ENCODE measurements at places on chromosomes 3 and 15.

- no peak for DNase-seq
Measured at GRCh38 chr3:20394243-20394642, 208.2 kb upstream of the SGO1 start.

GRCh38 chr3:62188681-62189375 lies 184.5 kb downstream of the FEZF2 start:
- DNase-seq, result no peak

GRCh38 chr3:24416224-24416623 lies 78.4 kb downstream of the THRB start:
- DNase-seq, result no peak

GRCh38 chr3:78277801-78278200 lies 1237.9 kb downstream of the ROBO2 start:
- no peak for DNase-seq

GRCh38 chr3:12186515-12187286 lies 28.0 kb upstream of the TIMP4 start:
- DNase-seq, result no peak

- DNase-seq, result no peak
Measured at GRCh38 chr3:134852893-134853351, 57.9 kb downstream of the EPHB1 start.

GRCh38 chr15:51448622-51449399 lies 107.4 kb downstream of the GLDN start:
- DNase-seq, result no peak

- no peak for DNase-seq
Measured at GRCh38 chr3:11297126-11297525, 24.9 kb downstream of the ATG7 start.

DNA sequence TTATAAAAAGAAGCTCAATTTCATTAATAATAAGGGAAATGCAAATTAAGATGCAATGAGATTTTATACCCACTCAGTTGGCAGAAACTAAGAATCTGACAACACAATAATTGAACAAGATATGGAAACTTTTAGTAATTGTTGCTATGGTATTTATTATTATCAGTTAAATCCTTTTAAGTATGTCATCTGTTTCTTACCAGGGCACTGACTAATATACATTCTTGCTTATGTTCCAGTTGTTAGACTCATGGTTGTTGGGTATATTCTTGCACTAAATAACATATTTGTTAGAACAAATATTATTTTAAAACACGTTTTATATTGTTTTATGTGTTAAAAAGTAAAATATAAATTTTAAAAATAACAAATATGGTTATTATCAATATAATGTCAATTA lies 690.3 kb downstream of the MECOM start:
- no peak for DNase-seq

DNA sequence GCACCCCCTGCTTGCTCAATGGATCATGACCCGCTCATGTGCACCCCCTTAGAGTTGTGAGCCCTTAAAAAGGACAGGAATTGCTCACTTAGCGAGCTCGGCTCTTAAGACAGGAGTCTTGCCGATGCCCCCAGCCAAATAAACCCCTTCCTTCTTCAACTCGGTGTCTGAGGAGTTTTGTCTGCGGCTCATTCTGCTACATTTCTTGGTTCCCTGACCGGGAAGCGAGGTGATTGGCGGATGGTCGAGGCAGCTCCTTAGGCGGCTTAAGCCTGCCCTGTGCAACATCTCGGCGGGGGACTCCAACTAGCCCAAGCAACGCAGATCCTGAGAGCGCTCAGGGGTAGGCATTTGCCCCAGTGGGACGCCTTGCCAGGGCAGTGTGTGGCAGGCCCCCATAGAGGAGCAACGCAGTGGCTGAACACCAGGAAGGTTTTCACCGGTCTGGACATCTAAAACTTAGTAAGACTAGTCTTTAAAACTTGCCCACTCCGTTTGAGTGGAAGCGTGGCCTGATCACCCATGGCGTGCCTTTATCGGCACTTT lies 9.5 kb downstream of the SLCO2A1 start:
- no peak for DNase-seq

- DNase-seq, result no peak
Measured at GRCh38 chr15:78541744-78542034, 1.4 kb downstream of the PSMA4 start.
